GF-D8 (cell line): ENCODE measurements at places on chromosomes 12 and 14.

GRCh38 chr12:64840949-64841717 lies 16.7 kb downstream of the TBC1D30 start:
- DNase-seq: no peak

DNA sequence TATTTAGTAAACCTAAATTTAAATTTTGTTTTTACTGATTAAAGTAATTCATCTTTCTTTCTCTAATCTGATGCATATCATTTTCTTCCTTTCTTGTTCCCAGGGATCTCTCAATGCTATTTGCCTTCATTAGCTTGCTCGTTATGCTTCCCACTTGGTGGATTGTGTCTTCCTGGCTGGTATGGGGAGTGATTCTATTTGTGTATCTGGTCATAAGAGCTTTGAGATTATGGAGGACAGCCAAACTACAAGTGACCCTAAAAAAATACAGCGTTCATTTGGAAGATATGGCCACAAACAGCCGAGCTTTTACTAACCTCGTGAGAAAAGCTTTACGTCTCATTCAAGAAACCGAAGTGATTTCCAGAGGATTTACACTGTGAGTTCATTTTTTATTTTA lies 48.6 kb downstream of the VEZT start:
- DNase-seq: no peak

DNA sequence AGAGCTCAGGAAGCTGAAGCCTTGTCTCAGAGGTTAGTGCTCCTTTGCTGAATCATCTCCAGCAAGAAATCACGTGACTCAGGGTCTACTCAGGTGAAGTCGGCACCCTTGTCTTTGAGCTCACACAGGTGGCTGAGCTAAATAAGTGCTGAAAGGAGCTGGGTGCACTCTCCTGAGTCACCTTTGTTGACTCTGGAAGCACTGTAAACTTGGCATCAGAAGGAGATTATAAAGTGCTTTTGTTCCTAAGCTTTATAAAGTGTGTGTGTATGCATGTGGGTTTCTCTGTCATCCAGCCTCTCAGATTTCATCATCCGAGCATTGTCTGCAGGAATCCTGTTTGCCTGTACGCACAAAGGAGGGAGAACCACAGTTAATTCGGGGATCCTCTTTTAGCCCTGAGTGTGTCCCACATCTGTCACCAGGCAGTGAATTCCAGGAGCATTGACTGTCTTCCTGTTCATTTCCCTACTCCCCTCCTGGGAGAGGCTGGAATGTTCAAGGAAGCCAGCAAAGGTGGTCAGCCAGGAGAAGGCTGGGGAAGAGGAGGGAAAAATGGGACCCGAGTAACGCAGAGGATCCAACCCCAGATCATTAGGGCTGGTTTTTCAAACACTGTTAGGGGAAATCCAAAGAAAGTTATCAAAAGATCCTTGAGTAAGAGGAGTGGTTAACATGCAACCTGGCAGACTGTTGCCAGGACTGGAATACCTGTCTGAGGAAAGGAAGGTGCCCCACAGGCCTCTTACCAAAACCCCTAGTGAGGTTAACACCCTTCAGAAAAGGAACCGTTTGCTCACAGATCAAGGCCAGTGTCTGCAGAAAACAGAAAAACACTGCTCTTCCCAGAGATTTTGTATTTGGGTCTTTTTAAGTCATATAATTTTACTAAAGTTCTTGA lies 157.5 kb upstream of the HIF1A start:
- DNase-seq: no peak

GRCh38 chr14:59009967-59010366 lies 178.5 kb upstream of the DAAM1 start:
- DNase-seq: no peak

DNA sequence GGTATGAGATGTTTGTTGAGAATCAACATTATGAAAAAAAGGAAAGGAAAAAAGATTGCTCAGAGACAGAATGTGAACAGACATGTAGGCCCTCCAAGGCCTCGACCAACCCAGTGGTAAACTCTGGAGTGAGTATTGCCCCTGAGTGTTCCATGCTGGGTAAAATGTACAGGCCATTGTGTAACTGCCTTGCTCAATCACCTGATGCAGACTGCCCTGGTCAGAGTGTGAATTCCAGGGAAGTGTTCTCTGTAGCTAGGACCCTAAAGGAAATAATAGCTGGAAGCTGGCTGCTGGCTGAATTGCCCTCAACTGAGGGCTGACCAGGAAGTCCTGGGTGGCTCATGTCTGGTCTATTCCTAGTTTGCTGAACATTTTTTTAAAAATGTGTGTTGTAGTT lies 1081.4 kb upstream of the LRFN5 start:
- no peak for DNase-seq
